ENCODE measurements at places on chromosomes 3 and 15. TPM values are rescaled to one million over a fixed set of nuclear protein-coding genes. Genes with fewer than 3 reads are reported as not detected.

DNA sequence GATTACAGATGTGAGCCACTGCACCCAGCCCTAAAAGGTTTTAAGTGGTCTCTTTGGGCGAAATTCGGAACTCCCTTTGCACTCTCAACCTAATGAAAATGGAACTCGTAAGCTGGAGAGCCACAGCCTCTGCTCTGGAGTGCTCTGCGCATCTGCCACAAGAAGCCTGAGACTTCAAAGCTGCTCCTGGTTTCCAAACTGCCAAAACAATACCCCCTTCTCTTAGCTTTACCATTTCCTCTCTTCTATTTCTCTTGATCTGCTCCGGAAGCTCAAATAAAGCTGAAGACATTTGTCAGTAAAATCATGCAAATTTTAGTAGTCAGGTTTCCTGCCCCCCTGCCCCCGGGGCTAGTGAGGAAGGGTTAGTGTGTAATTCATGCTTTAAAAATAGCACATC is 312.7 kb downstream of the MFSD1 start:
- no peak for DNase-seq

DNA sequence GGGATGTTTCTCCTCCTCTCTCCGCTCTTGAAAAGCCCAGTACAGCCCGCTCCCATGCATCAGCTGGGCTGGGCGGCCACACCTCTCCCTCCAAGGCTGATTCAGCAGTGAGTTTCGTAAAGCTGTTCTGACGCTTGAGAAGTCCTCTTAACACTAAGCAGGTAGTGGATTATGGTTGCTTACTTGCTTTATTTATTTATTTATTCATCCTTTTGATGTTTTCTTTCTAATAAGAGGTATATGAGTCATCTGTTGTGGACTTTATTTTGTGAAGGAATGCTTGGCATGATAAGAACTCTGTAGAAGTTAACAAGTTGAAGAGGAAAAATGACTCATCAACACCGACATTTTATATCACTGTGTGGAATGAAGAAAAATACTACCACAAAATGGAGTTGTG is 285.0 kb downstream of the SQOR start:
- DNase-seq: peak; percentile 71

GRCh38 chr3:181210275-181210674 is 220.7 kb upstream of the DNAJC19 start:
- DNase-seq: peak; percentile 11

KNL1 gene
- total RNA-seq: 3.3 TPM

ZNF501 gene
- total RNA-seq: 2.2 TPM

GRCh38 chr3:23795096-23795495 is 10.7 kb upstream of the UBE2E1 start:
- DNase-seq: no peak

IMPG2 gene
- total RNA-seq: 0.26 TPM

DNA sequence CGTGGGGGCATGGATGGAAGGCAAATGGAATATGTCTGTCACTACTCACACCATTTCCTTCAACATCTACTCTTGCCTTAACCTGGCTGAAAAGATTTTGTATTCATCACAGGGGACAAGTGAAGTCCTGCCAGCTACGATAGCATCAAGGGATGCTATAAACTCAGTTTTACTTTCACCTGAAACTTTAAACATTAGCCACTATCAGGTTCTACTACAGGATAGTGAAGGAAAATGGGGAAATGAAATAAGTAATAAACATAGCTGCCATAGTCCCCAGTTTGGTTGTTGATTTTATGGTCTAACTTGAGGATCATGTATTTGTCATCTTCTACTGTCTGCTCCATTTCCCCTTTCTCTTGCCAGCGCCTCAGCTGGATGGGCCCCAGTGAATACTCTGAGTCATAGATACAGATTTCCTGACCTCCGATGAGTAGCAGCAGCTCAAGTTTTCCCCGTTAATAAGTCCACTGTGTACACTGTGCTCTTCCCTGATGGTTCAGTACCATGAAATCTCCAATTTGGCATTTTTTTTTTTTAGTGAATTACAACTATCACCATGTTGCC is 338.2 kb upstream of the SLCO3A1 start:
- DNase-seq: peak; percentile 86

NOX5 gene
- total RNA-seq: 0.09 TPM

DNA sequence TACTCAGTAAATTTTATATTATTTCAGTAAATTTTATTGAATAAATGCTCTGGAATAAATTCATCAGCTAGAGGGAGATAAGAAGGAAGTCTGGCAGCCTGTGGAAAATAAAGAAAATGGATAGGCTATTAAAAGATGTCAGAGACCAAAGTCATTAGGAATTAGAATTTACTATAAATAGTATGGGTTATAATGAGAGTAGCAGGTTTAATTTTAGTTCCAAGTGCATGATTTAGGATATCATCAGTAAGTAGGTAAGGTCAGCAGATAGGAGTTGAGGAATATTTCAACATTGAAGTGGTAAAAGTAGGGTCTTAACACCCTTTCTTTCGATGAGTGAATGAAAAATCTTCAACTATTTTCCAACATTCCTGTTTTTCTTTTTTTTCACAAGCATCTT is 64.6 kb downstream of the SNRPN start:
- DNase-seq: no peak

DNA sequence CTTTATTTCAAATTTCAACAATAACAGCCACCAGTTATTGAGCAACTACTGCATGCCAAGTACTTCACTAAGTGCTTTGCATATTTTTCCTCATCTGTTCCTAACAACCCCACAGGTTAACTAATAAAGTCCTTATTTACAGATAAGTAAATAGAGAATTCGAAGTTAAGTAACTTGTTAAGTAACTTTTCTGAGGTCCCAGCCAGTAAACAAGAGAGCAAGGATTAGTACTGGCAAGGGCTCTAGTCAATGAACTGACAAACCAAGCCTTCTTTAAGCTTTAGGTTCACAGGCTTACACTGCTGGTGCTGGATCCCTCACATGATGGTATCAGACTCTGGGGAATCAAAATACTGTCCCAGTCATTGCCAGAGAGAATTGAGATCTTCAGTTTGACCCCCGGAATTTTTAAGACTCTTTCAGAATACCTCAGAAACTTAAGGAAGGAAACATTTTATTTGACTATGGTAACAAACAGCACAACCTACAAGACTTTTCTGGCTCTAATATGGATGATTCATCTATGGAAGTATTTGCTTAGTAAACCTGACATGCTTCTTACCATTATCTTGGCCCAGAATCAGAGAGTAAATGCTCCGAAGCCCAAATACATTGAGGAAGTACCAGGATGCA is 16.5 kb downstream of the EMC3 start:
- peak; percentile 84 for DNase-seq

TTLL13 gene
- 0.14 TPM for total RNA-seq

DNA sequence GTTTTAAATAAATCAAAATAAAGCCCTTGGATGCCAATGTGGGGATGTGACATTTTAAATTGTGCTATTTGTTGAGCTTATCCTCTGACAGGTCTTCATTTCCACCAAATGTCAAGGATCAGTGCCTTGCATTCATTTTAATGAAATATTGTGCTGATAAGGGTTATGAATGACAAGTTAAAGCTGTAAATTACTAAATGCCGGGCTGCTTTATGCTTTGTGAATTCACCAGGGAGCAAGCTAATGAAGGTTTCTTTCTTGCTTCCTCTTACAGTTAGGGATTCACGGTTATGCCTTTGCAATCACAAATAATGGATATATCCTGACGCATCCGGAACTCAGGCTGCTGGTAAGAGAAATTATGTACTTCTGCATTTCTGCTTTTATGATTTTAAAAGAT is 81.7 kb downstream of the LRTM1 start:
- DNase-seq: no peak

DNA sequence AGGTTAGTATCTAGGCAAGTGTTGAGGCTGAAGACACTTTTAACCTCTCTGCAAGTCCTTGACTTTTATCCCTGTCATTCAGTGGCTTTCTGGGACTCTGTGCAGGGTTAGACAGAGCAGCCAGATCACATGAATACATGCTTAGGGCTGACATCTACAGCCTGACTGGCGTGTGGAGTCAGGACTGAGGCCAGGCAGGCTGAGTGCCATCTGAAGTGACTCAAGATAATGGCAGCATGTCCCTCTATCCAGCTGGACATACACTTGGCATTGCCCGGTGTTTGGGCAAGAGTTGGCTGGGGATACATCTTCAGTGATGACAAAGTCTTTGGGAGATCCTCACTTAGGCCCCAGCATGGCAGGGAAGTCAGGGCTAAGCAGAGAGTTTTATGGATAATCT is 22.4 kb downstream of the DUOX2 start:
- no peak for DNase-seq

WDR5B gene
- 3.9 TPM for total RNA-seq
